ENCODE measurements at places on chromosomes 1 and 21.

DNA sequence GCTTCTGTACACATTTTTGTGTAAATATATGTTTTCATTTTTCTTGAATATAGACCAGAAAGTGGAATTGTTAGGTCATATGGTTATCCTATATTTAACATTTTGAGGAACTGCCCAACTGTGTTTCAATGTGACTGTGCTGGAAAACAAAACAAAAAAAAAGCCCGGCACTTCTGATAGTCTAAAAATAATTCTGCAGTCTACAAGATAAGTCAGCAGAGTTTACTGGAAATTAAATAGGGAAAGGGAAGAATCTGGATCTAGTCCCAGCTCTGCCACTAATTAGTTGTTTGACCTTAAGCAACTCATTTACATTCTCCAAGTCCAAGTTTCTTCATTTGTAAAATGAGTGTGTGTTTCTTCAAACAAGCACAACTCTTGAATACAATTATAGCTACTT lies 869.1 kb upstream of the B3GALT2 start:
- DNase-seq, result peak; percentile 9

- DNase-seq, result no peak
Observed at GRCh38 chr1:190019717-190020116, 457.9 kb downstream of the BRINP3 start.

- DNase-seq, result no peak
Observed at GRCh38 chr1:82337635-82338034, 536.9 kb downstream of the ADGRL2 start.

- no peak for DNase-seq
Observed at GRCh38 chr1:214666674-214667073, 63.7 kb downstream of the CENPF start.

GRCh38 chr1:12290828-12291227 lies 61.0 kb downstream of the VPS13D start:
- DNase-seq, result no peak

- no peak for DNase-seq
Observed at GRCh38 chr1:12287869-12288268, 58.0 kb downstream of the VPS13D start.

DNA sequence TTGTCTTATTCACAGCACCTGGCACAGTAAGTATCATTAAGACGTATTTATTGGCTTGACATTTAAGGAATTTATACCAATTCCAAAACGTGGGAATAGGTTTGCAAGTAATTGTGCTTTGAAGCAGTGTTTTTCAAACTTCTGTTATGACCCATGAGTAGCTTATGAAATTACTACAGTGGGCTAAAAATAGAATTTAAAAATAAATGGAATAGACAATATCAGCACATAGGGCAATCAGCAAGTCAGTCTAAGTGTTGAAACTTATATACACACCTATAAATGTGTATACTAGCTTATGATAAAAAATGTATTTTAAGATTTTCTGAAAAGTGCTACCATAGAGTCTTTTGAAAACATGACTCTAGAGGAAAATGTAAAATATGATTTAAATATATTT lies 116.6 kb downstream of the LMX1A start:
- no peak for DNase-seq

DNA sequence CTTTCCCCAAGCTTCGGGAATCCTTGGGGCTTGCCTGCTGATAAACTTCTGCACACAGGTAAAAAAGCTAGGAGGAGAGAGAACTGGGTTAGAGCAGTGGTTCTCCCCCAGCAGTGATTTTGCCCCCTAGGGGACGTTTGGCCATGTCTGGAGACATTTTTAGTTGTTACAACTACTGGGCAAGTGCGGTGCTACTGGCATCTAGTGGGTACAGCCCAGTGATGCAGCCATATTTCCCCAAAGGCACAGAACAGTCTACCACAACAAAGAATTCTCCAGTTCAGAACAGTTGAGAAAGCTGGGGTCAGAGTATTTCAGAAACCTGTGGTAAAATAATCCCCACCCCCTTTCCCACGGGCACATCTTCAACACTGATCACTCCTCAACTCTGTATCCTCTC lies 41.3 kb downstream of the LRRC71 start:
- DNase-seq, result peak; percentile 67

GRCh38 chr1:160651433-160652064 lies 4.7 kb upstream of the SLAMF1 start:
- DNase-seq, result no peak

- no peak for DNase-seq
Observed at GRCh38 chr1:20530901-20531300, 21.5 kb upstream of the FAM43B start.

GRCh38 chr1:152179566-152179965 lies 20.5 kb upstream of the RPTN start:
- DNase-seq, result no peak
